ENCODE measurements at places on chromosomes 1 and 21. TPM values are rescaled to one million over a fixed set of nuclear protein-coding genes. Genes with fewer than 3 reads are reported as not detected.

DNA sequence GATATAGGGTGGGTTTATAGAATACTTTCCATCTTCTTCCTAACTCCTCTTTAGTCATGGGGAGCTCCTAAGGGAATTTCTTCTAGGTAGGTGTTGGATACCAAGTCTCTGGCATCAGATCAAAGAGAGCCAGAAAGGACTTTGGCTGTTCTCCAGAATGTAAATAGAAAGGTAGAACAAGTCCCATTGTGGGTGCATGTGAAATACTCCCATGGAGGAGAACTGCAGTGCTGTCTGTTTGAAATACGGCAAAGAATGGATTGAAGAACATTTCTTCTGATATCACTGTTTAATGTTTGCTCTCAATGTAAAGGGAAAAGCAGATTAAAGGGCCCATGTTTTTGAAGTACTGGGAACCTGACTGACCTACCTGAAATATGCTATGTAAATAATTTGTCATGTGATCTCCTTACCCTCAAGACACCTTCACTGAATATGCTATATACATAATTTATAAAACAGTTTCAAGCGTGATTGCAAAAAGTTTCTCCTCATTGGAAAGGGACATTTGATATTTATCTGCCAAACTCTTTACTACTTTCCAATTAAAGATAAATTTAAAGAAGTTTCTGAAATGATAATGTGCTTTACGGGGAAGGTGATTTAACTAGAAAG is 65.9 kb downstream of the LAMC1 start:
- DNase-seq, result no peak

DNA sequence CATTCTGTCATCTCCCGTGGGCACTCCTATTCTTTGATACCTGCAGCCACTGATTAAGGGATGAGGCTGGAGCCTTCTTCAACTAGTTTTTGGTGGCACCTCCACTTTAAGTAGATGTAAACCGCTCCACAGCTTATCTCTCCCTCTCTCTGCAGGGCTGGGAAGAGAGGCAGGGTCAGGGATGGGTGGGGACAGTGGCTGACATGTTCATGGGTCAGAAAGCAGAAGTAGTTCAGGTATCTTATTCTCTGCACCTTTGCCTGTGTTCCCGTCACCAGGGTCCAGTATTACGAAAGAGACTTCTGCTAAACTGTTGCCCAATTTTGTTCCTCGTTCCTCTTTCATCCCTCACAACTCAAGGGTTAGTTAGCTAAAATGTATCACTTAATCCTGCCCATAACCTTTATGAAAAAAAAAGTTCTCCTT is 51.7 kb upstream of the EDEM3 start:
- DNase-seq, result no peak

DNA sequence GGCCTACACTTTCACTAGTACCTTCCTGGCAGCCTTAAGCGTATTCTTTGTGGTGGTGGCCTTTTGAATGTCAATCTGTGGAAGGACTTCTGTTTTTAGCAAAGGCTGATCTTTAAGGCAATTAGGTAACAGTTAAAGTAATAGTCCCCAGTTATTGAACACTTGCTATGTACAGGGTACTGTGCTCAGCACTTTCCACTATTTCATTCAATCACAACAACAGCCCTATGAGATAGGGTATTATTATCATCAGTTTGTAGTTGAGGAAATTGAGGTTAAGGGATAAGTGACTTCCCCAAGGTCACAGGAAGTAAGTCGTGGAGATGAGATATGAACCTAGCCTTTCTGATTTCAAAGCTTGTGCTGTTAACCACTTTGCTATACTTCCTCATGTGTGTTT is 185.7 kb downstream of the ST6GALNAC3 start:
- no peak for DNase-seq

- DNase-seq, result no peak
These were observed 155.3 kb downstream of the DISC1 start for GRCh38 chr1:231781892-231782291.

DNA sequence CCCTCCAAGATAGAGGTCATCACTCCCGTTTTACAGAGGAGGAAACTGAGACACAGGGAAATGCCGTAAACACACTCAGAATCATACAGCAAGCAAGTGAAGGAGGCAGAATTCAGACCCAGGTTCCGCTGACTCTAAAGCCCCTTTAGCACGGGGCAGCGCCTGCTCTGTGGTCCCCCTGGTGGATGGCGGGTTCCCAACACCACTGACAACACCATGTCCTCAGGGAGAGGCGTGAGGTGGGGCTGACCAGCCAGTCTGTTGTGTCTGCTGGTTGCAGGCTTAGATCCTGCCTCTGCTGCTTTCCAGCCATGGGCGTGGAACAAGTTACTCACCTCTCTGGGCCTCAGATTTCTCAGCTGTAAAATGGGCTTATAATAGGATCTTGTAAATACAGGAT is 617.3 kb downstream of the MATN1 start:
- peak; percentile 12 for DNase-seq

GRCh38 chr1:178868706-178869105 is 2.2 kb downstream of the ANGPTL1 start:
- DNase-seq, result no peak

DNA sequence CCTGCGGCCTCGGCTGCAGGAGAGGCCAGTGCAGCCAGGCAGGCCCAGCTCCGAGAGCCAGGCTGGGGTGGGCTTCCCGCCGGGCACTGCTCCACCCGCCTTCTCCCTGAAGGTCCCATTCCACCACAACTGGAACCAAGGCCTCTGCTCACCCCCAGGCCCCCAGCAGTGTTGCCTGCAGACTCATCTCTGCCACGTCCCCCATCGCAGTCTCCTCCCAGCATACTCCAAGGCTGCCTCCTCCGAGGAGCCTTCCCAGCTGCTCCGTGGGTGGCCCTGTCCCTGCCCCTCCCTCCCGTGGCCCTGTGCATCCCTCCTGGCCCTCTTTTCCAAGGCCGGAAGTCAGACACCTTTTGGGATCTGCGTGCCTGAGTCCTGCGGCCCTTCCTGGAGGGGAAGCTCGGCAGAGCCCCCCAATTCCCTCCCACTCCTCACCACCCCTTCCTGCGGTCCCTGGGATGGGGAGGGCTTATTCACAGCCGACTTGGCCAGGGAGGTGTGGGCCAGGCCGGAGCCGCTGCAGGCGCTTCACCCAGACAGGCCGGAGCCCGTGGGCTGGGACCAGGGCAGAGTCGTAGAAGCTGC is 47.6 kb downstream of the SLX9 start:
- no peak for DNase-seq

DNA sequence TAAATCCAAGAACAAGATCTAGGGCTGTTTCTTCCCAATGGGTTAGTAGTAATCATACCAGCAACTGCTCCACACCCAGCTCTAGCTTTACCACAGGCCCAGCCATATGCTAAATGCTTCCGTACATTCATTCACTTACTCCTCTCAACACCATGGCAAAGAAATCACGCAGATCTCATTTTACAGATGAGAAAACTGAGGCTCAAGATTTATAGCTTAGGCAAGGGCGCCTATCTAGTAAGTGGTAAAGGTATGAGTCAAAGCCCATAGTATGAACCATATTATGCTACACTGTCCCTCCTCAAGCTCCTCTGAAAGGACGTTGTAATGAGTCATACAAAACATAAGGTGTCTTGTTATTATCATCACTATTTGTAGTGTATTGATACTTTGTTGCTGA is 82.2 kb downstream of the NIBAN1 start:
- DNase-seq, result no peak

- no peak for DNase-seq
These were observed 17.7 kb downstream of the RAP1GAP start for GRCh38 chr1:21651214-21652042.

DNA sequence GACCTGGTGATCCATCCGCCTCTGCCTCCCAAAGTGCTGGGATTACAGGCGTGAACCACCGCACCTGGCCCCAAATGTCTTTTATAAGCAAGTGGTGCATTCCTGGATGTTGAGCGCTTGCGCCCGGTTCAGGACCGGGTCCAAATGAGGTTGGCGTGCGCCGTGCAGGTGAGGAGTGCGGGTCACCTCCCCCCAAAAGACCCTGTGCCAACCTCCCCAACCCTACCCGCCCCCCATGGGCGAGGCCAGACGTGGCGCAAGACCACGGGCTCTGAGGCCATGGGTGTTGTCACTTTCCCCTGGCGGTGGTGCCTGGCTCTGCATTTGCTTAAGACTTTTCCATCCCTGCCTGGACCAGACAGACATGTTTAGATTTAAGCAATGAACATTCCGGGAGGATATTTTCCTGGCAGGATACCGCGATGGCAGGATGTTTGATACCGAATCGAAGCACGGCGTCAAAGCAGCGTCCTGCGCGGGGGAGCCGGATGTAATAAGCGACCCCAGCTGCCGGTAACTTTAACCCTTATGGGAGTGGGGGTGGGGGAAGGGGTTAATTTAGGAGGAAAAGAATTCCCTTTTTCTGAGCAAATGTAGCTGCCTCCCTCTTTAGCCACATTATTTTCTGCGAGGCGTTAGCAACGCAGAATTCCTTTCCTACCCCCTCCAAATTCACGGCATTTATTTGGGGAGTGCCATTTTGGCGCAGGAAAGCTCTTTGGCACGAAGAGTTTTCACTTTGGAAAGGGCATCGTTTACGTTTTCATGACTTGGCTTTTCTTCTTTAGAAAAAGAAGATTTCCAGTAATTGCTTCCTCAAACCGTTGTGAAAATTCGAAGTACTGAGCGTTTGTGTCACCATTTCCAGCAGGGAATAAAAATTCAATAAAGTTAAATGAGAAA is 27.8 kb upstream of the RNF187 start:
- peak; percentile 80 for DNase-seq

- no peak for DNase-seq
These were observed 652.4 kb downstream of the PLPP3 start for GRCh38 chr1:55926906-55927471.

DNA sequence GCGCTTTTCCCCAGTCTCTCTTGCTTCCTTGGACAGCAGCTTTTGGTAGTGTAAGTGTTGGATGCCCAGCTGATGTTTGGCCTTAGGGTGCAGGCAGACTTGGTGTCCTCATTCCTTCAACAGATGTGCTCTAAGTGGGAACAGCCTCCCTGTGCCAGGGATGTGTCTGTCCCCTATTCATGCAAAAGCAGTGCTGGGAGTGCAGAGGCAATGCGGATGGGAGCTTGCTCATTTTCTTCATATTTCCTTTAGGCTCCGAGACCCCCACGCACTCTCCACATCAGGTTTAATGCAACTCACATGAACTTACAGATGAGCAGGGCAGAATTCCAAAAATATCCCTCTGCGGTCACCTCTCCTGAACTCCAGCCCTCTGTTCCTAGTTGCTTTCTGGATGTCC is 96.1 kb downstream of the IER5 start:
- no peak for DNase-seq

GRCh38 chr1:48943826-48944225 is 167.1 kb upstream of the BEND5 start:
- DNase-seq, result no peak

DNA sequence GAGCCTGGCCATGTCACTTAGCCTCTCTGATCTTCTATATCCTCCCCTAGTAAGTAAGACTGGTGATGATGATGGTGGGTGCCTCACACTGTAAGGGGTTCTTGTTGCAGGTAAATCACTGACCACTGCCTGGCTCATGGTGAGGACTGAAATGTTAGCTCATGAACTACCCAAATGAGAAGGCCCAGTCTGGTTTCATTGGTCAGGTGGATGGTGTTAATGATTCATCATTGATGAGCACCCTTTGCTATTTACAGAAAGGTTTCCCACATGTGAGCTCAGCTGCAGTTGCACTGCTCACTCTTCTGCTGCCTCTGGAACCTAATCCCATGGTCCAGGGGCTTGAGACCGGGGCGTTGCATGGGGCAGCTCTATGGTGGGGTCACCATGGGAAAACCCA is 417.7 kb downstream of the PRDM2 start:
- no peak for DNase-seq

DNA sequence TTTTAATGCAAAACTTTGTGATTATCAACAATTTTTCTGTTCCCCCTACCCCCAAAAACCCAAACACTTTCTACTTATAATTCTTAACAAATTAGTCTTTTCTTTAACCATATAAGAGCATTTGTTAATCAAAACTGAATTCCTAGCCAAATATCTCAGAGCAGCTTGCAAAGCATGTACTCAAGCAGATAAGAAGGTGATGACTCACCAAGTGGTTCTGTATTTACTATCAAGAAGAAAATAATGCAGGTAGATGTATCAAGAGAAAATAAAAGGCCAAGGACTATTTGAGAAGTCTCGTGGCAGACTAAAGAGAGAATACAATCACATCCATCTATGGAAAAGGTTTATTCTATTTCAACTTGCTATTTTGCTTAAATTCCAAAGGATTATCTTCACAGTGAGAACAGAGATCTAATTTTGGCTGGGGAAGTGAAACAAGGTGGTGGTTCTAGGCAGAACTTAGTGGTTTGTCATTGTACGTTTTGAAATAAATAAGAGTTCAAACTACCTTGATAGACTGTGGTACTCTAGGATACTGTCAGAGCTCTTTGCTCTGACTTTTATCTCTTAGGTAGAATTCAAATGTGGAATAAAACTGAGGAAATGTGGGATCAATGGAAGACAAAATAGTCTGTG is 94.7 kb upstream of the NRIP1 start:
- DNase-seq, result peak; percentile 2

- DNase-seq, result no peak
These were observed 70.5 kb downstream of the CD34 start for GRCh38 chr1:207840380-207840779.

- no peak for DNase-seq
These were observed 295.2 kb downstream of the HLX start for GRCh38 chr1:221174330-221174993.

DNA sequence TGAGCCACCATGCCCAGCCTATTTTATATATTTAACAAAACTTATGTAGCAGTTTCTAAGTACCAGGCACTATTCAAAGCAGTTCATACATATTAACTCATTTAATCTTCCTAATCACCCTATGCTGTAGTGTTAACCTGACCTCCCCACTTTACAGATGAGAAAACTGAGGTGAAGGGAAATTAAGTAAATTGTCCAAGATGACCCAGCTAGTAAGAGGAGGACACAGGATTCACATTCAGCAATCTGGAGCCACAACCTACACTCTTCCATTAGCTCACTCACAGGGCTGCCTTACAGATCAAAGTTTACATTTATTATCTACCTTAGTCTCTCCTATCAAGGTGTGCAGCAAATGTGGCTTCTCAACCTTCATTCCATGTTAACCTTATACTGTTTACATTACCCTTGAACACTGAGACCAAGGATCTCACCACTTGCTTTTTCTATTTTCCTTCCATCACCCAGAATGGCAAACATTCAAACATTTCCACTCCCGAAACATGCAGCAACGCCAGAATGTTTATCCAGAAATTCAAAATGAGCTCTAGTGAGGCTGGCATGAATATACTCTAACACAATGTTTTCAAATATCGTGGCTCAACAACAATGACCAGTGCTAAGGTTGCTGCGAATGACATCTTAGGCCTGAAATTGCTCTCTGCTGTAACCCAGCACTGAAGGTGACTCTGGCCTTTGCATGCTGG is 24.5 kb downstream of the HIVEP3 start:
- DNase-seq, result no peak

GRCh38 chr1:219666242-219666641 is 53.3 kb upstream of the ZC3H11B start:
- DNase-seq, result peak; percentile 5

The RTCA gene
- total RNA-seq, result 32.5 TPM

The F5 gene
- total RNA-seq, result not detected

The ADAM15 gene
- total RNA-seq, result 49.2 TPM

The ERG gene
- total RNA-seq, result not detected

The TM2D1 gene
- 69.1 TPM for total RNA-seq

The DIO1 gene
- not detected for total RNA-seq
